ENCODE measurements at places on chromosomes 2 and 18. TPM values are rescaled to one million over a fixed set of nuclear protein-coding genes. Genes with fewer than 3 reads are reported as not detected.

Gene ST8SIA5
- 16.8 TPM for total RNA-seq

DNA sequence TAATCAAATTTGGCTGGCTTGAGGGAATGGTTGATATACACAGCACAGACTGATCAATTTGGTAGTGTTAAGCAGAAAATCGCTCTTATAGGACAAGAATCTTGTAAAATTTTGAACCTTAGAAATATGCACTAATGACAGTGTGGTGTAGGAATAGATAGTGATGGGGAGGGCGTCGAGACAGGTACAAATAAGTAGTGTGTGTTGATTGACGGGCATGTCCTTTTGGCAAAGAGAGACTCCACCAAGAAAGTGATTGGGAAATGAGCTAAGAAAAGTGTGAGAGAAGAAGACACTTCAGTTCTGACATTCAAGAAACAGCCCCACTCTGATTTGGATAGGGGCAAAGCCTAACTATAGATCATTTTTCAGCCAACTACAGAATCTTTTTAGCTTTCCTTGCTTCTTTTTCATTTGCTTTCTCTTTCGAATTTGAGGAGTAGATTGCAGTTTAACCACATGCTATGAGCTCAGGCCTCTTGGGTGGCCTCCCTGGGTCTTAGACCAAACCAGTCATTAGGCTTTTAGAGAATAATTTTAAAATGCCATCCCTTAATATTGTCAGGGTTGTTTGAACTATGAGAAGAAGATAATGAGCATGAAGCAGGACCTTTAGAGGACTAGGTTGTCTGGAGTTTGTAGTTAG is 127.1 kb downstream of the CERS6 start:
- H3K4me1 ChIP-seq, result peaks cover 11% of the 10 kb centered on the region
- no peak for DNase-seq
- no peaks in the 10 kb centered on the region for H3K36me3 ChIP-seq

DNA sequence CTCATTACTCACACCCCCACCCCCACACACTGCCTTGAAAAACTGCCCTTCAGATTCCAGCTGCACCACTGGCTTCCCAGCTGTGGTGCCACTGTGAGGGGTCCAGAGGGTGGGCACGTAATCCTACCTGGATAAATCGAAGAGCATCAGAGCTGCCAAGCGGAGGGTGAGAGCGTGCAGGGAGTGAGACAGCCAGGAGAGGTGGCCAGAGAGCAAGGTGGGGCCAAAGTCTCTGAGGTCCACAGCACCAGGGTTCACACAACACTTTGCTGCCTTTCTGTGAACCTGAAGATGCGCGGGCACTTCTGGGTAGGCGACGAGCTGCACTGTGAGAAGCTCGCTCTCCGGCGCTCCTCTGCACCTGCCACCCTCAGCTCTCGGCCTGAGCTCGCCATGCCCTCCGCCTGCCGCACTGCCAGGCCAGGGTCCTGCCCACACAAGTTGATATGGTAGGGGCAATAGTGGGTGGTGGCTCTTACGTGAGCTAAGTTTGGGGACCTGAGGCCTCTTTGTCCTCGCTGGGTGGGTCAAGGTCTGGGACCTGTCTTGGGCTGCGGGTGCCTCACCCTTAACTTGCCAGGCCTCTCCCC is 83.9 kb downstream of the MARCO start:
- no peaks in the 10 kb centered on the region for H3K36me3 ChIP-seq
- DNase-seq, result no peak
- no peaks in the 10 kb centered on the region for H3K4me1 ChIP-seq
- H3K27me3 ChIP-seq, result peaks cover 7% of the 10 kb centered on the region

- H3K36me3 ChIP-seq, result no peaks in the 10 kb centered on the region
- H3K27me3 ChIP-seq, result no peaks in the 10 kb centered on the region
- no peak overlapping the region for H3K4me3 ChIP-seq
- no peak for DNase-seq
These were observed 108.1 kb downstream of the MARCO start for GRCh38 chr2:119049968-119050704.

Gene DIPK1C
- total RNA-seq, result not detected

Gene TMEM247
- not detected for total RNA-seq

DNA sequence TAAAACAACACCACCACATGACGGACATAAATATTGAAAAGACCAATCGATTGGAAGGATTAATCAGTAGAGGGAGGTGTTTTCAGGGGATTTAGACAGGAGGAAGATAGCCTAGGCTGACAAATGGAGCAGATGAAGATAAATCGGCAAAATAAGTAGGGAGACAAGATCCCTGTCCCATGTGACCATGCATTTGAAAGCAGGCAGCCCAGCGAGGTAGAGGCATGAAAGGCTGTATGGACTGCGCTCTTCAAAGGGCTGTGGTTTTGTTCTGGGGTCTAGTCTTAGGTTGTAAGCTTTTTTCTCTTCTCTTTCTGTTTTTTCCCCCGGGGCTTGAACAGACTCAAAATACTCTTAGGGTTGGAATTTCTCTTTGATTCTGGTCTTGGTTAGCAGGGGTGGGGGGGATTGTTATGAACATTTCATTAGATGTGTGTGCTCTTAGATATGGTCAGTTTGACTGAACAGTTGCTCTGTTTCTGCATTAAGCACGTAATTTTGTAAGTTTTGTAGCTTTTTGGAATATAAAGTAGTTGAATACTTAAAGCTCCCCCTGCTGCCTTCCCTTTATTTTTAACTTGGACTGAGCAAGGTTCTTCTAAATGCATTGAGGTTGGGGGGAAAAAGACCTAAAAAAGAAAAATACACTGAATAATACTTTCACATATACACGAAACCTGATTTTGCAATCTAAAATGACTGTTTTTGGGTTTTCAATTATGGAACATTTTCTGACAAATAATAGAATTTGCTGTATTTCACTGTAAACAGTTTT is 32.2 kb downstream of the ZNF532 start:
- H3K36me3 ChIP-seq, result no peaks in the 10 kb centered on the region
- no peak overlapping the region for H3K27ac ChIP-seq
- peaks cover 3% of the 10 kb centered on the region for H3K4me1 ChIP-seq
- no peak for DNase-seq
- H3K4me3 ChIP-seq, result no peak overlapping the region

Gene EHD3
- 26.9 TPM for total RNA-seq

Gene ACMSD
- 0.53 TPM for total RNA-seq

GRCh38 chr2:209472112-209472832 is 48.4 kb downstream of the MAP2 start:
- no peak for DNase-seq
- H3K4me1 ChIP-seq, result peaks cover 33% of the 10 kb centered on the region

GRCh38 chr2:84527137-84528129 is 11.1 kb downstream of the DNAH6 start:
- no peaks in the 10 kb centered on the region for H3K4me1 ChIP-seq
- no peaks in the 10 kb centered on the region for H3K36me3 ChIP-seq
- no peaks in the 10 kb centered on the region for H3K27me3 ChIP-seq
- peak overlapping the region; percentile 27 for H3K27ac ChIP-seq
- no peak for DNase-seq

Gene FSHR
- not detected for total RNA-seq

DNA sequence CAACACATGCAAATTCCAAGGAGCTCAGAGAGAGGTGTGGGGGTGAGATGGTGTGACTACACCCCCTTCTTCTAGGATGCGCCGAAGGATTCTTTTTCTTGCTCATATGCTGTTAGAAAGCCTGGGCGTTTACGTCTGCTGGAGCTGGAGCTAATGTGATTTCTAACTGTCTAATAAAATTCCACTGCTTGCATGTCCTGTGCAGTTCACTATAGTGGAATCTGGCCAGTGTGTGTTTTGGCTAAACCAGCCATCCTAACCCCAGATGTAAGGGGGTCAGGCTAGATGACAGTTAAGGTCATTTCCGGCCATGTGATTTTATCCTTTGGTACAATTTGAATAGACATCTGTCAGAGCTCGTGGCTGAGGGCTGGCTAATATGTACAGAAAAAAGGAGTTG is 194.1 kb downstream of the PRKCE start:
- H3K36me3 ChIP-seq, result no peaks in the 10 kb centered on the region
- H3K27me3 ChIP-seq, result no peaks in the 10 kb centered on the region
- no peak overlapping the region for H3K4me3 ChIP-seq
- no peak overlapping the region for H3K27ac ChIP-seq
- no peak for DNase-seq
- peaks cover 14% of the 10 kb centered on the region for H3K4me1 ChIP-seq

Data from adrenal gland (tissue), 19 donors.